Renal cortex interstitium (tissue), 15 donors: ENCODE measurements at places on chromosomes 13 and 19. TPM values are rescaled to one million over a fixed set of nuclear protein-coding genes. Genes with fewer than 3 reads are reported as not detected.

FFAR3 gene
- 0.17 TPM for polyA plus RNA-seq

ZNF208 gene
- 1.8 TPM for polyA plus RNA-seq

CDADC1 gene
- 15.9 TPM for polyA plus RNA-seq

COL4A2 gene
- 515 TPM for polyA plus RNA-seq

DNA sequence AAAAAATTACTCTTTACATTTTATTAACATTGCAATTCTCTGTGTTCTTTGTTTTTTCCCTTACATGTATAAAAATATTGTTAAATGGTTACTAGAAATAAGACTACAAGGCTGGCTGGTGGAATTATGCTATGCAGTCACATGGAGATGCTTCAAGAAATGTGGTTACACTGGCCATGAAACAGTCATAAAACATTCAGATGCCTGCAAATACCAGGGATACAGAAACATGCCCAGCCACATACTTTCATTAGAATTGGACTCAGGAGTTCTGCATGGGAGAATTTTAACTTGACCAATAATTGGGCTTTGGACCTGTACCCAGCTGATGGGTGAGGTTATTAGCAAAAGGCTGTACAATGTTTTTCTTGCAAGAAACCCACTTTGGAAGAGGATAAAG, 1407.7 kb upstream of the SLC10A2 start:
- DNase-seq, result no peak

DNA sequence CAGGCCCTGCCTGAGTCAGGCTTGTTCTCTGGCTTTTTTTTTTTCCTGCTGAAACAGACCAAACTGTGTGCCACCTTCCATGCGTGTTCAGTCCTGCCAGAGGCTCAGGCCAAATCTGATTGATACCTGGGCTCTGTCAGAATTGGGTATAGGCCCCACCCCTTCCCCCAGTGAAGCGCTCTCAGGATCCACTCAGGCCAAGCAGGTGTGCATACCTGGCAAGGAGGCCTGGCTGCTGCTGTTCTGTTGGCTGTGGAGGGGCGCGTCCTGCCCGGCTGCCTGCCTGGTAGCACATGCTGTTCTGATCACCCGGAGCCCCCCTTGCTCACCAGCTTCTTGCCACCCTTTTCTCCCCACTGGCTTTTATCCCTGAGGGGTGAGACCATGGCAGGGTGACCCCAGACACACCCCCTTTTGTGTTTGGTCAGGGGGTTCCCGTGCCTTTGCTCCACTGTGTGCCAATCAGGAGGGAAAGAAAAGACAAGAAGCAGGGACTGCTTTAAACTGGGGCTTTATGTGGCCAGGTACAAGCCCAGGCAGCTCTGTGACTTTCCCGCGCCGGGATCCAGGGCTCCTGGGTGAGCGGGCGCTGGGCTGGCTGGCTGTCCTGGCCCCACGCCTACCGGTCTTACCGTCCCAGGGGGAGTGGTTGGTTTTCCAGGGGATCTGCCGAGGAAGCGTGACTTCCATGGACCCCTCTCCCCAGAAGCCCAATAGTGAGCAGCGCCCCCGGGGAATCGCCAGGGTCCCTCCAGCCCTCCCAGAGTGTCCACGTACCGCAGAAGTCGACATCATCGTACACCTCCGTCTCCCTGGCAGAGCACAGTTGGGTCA, 12.7 kb downstream of the PRAM1 start:
- DNase-seq, result no peak

- DNase-seq, result no peak
Observed at GRCh38 chr13:47170971-47171370, 274.1 kb upstream of the HTR2A start.

GRCh38 chr13:104389691-104390090, 1323.5 kb upstream of the SLC10A2 start:
- no peak for DNase-seq

- no peak for DNase-seq
Observed at GRCh38 chr13:99642841-99643240, 141.6 kb downstream of the TM9SF2 start.

DNA sequence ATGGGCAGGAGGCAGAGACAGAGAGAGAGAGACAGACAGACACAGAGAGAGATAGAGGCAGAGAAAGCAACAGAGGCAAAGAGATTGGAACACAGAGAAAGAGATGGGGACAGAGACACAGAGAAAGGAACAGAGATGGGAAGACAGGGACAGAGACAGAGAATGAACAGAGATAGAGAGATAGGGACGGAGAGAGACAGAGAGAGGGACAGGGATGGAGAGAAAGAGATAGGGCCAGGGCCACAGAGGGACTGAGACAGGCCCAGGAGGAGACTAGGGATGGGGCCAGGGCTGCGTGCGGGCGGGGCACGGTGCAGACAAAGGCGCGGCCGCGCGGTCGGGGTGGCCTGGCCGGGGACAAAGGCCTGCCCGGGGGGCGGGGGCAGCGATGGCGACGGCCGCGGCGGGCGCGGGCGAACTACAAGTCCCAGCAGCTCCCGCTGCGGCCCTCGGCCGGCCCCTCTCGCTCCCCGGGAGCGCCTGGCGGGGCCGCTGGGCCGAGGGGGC, at the start of gene ZNF358:
Gene ZNF358, plus strand, starts transcription at position 459 of the 507 bp plus-strand sequence. CDS start 3,140 bp downstream, outside the sequence.
- DNase-seq, result no peak

GRCh38 chr13:110575322-110576069, 14.0 kb upstream of the RAB20 start:
- no peak for DNase-seq
